ENCODE measurements at places on chromosomes 3 and 15.

- DNase-seq = no peak
Observed at GRCh38 chr15:36778531-36778930, 199.1 kb downstream of the CDIN1 start.

GRCh38 chr3:34106879-34107278, 308.4 kb downstream of the PDCD6IP start:
- DNase-seq = peak; percentile 14

- peak; percentile 69 for DNase-seq
Observed at GRCh38 chr3:48268381-48268935, 27.6 kb downstream of the ZNF589 start.

DNA sequence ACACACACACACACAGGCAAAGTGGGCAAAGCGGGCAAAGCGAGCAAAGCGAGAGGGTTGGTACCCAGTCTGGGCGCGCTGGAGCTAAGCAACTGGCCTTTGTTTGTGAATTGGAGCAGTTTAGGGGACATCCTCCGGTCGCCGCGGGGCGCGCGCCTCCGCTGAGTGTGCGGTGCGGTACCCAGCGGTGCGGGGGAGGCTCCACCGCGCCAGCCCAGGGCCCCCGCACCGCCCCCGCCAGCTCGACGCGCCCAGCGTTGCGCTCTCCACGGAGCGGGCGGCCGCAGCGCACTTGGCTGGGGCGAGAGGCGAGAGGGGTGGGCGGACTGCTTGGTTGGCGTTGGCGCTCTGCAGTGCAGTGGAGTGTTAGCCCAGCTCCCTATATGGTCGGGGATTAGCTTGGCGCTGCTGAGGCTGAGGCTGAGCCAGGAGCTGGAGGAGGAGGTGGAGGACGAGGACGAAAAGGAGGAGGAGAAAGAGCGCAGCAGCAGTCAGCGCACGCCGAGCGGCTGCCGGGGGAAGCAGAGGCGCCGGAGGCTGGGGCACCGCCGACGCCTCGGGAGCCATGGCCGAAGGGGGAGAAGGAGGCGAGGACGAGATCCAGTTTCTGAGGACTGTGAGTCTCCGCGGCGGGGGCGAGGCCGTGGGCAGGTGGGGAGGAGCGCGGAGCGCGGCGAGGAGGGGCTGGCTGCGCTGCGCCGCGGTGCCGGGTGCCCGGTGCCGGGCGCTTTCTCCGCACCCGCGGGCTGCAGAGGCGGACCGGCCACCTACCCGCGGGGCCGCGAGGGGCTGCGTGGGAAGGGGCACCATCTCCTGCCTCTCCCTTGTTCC, at the start of gene RYR3:
Gene RYR3 (plus strand): TSS at position 487 of the 831 bp plus-strand sequence. CDS start 79 bp downstream, at position 566.
- DNase-seq = peak; percentile 18

DNA sequence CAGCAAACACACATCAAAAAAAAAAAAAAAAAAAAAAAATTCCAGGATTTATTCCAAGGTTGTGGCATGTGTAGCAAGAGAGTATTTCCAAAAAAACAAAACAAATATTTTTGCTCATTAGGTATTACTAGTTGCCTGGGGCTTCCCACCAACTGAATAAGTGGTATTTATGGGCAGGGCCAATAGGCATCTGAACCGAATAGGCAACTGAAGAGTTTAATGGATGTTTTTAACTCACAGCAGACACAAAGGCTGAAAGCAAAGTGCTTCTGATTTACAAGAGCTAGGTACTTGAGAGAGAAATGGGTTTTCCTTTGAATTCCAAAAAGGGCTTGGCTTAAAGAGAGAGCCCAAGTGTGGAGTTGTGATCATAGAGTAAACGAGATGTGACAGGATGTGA, 21.4 kb downstream of the EIF4E3 start:
- no peak for DNase-seq

DNA sequence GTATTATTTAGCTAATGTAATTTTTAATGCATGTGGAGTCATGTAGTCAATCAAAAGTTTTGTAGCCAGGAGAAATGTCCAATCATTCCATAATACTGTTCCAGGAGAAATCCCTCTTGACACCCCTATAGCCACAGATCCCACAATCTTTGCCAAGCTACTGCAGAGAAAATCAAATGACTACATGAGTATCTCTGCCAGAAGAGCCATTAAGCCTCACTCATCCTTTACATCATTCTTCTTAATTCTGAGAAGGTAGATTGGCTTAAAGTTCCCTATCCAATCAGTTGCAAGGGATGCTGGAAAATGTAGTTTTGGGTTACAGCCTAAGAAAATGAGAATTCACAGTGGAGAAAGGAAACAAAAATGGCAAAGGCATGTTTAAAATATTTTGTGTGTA, 502.1 kb downstream of the ZBBX start:
- no peak for DNase-seq

DNA sequence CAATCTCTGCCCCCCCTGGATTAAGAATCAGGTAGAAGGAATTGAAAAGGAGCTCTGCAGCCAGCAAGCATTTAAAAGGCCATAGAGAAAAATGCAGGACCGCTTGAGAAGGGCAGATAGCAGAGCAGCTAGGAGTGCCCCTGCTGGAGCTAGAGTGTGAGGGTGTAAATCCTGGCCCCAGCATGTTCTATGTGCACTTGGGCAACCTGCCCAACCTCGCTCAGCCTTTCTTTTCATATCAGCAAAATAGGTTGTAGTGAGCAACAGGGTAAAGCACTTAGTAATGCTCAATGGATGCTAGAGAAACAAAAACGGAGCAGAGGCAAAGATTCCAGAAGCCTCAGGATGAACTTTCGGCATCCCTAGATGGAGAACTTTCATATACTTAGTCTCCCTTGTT, 25.0 kb upstream of the THBS1 start:
- DNase-seq = no peak

- peak; percentile 81 for DNase-seq
Observed at GRCh38 chr15:82081914-82082762, 36.3 kb upstream of the MEX3B start.

All from retinal pigment epithelial cell (primary cell).